ENCODE measurements at places on chromosomes 13 and 19.

GRCh38 chr19:48444129-48444935 lies 1.5 kb upstream of the GRWD1 start:
- DNase-seq, result peak; percentile 47

- no peak for DNase-seq
Observed at GRCh38 chr13:79445968-79446645, 34.8 kb upstream of the NDFIP2 start.

- no peak for DNase-seq
Observed at GRCh38 chr13:90717451-90717936, 630.0 kb upstream of the MIR17HG start.

- no peak for DNase-seq
Observed at GRCh38 chr19:4694211-4694987, 24.3 kb upstream of the MYDGF start.

- DNase-seq, result no peak
Observed at GRCh38 chr19:12544401-12544876, 6.8 kb downstream of the ZNF564 start.

- no peak for DNase-seq
Observed at GRCh38 chr13:102003848-102004570, 397.8 kb downstream of the FGF14 start.

- no peak for DNase-seq
Observed at GRCh38 chr13:110221406-110222117, 85.4 kb downstream of the COL4A1 start.

GRCh38 chr19:38635483-38636399 lies 11.7 kb upstream of the ACTN4 start:
- no peak for DNase-seq

GRCh38 chr13:106589716-106590115 lies 21.8 kb upstream of the ARGLU1 start:
- DNase-seq, result no peak

DNA sequence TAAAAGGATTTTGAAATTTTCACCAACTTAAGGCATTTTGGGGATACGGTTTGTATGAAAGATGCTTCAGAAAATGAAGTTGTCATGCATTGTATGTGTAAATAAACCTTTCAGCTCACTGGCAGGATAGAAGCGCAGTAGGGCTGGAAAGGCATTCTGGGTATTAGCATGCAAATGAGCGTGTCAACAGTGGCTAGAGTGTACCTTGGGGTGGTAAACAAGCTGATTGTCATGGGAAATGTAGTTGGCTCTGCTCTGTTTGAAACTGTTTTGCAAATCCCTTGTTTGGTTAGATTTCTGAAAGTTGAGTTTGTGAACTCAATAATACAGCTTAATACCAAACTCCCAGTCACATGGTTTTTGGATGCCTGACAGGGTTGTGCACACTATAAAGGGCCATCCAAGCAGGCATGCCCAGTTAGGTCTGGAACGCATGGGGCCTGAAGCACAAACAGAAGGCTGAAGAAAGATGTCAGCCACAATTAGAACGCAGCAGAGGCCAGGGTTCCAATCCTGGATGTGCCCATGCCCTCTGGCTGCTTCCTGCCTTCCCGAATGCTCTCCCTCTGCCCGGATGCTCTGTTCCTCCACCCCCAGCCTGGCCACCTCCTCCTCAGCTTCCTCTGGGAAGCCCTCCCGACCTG lies 14.6 kb downstream of the GSX1 start:
- DNase-seq, result peak; percentile 50

- DNase-seq, result no peak
Observed at GRCh38 chr13:50592412-50593155, 250.9 kb downstream of the DLEU7 start.

DNA sequence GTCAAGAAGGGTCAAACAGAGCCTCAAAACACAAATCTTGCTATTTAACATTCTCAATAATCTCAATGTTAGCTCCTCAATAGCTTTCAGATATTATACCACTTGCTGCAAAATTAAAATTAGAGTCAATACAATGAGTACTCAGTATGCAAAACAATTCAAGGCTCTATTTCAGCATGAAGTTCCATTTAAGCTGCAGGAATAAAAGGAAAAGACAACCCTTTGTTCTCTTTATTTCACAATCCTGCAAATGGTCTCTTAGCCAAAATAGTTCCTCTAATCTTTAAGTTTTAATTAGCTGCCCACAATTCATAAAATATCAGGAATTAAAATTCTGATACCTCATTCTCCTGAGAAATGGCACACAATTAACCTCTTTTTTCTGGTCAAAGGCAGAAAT lies 40.5 kb upstream of the DCT start:
- DNase-seq, result peak; percentile 56

DNA sequence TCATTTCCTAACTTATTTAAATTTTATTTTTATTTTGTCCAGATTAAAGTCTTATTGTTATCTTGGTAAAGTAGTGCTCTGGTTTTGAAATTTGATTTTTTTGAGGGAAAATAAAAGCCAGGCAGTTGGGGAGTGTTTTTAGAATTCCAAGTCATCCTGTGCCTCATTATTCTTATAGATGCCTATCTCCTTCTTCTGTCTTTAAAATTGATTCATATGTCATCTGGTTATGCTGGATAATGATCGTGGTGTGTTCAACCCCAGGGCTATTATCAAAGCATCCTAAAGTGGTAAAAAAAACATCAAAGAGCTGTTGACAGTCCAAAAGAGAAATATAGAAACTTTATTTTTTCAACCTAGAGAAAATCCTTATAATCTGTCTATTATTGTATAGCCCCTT lies 6.0 kb upstream of the FNDC3A start:
- no peak for DNase-seq

GRCh38 chr19:35782589-35782988 lies 7.2 kb downstream of the ARHGAP33 start:
- DNase-seq, result no peak

GRCh38 chr19:6219586-6220290 lies 60.0 kb downstream of the MLLT1 start:
- DNase-seq, result no peak

- DNase-seq, result no peak
Observed at GRCh38 chr13:114062754-114063153, 69.7 kb downstream of the RASA3 start.

GRCh38 chr13:79803989-79804388 lies 323.0 kb downstream of the NDFIP2 start:
- no peak for DNase-seq

DNA sequence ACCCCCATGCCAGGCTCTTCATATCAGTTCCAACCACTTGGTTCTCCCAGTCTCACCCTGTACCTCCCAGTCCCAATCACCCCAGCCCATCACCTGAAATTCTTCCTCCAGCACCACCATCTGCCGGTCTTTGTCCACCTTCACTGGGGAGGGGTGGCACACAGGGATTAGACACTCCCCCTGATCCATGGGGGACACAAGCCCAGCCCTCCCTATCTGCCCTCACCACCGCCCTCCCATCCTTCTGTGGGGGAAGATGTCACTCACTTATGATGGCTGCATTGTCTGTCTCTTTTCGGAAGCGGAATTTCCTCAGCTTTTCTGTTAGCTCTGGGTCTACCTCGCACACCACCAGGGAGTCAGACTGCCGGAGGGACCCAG lies 685 bp downstream of the GMFG start:
- DNase-seq, result no peak

GRCh38 chr19:5695649-5696195 lies 5.6 kb downstream of the RPL36 start:
- no peak for DNase-seq

GRCh38 chr19:51919606-51920005 lies 7.7 kb upstream of the ZNF613 start:
- DNase-seq, result no peak

- DNase-seq, result no peak
Observed at GRCh38 chr13:46521921-46522747, 30.8 kb upstream of the LRCH1 start.

DNA sequence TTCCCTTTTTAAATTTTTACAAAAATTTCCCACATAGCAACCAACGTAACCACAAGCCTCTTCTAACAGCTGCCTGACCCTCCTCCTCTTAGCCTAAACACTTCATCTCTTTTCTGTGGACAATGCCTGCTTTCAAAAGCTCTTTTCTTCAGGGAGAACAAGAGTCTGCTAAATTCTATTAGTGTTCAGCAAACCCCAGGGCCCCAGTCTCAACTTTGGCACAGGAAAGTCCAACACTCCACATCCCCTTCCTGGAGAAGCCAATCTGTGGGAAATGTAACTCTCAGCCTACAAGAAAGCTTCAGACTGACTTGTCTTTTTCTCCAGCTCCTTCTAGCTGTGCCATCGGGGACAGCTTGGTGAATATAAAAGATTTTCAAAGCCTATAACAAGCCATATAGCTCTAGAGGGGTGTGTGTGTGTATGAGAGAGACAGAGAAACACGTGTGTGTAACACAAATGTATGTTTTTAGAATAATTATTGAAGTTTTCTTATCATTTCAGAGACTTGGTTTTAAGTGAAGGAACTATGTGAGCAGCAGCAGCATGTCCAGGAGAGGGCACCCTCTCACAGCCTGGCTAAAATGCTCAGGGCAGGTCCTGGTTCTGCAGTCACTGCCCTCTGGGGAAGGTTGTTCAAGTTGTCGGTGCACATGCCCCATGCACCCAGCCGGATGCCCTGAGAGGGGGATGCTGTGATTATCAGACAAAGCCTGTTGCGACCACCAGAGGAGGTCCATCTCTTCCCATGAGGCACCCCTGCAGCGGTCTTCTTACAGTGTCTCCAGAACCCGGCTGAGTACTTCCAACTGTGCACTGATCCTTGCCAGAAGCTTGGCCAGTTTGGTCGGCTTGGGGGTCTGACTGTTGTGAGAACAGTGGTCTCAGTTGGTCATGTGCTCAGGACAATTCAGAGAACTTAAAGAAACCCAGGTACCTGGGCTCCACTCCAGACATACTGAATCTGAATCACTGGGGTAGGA lies 34.4 kb downstream of the CCDC70 start:
- peak; percentile 71 for DNase-seq

DNA sequence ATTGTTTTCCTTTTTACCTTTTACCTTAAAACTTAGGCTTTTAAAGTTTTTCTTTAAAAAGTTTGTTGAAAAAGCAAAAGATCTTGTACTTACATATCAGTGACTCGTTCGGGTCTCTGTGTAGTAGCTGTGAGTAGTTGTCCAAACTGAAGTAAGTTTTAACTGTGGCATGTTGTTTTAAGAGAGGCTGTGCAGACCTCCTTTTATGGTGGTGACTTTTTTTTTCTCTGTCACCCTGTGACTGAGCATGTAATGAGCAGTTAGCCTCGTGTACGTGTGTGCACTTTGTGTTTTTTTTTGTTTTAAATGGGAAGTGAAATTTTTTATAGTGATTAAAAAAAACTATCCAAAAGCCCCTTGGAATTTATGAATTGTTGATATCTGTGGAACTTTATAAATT lies at the start of gene GPR183:
TSS of gene GPR183 (minus strand) at position 153 of the 400 bp plus-strand sequence. CDS start 11,254 bp downstream, outside the sequence.
- no peak for DNase-seq

DNA sequence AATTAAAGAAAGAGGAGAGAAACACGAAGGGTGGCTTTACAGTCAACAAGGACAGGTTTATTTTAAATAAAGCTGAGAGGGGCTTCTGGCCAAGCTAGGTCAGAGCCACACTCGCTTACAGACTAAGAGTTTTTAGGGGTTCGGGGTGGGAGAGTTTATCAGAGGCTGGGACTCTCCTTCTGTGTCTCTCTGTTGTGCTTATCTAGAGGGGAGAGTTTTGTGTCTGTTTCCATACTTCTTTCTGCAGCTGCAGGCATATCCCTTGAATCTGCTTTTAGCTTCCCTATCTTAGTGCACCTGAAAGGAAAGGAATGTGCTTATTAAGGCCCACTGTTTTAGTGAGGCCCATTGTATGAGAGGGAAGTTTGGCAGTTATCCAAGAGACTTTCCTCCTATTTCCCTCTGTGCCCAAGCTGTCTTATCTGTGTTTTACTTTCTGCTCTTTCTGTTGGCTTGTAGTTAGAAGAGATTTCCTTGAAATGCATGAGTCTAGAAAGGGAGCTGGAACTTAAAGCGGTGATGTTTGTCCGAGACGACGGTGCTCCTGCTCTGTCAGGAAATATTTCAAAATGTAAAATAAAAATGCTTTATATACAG lies 275.3 kb downstream of the KCTD12 start:
- no peak for DNase-seq

DNA sequence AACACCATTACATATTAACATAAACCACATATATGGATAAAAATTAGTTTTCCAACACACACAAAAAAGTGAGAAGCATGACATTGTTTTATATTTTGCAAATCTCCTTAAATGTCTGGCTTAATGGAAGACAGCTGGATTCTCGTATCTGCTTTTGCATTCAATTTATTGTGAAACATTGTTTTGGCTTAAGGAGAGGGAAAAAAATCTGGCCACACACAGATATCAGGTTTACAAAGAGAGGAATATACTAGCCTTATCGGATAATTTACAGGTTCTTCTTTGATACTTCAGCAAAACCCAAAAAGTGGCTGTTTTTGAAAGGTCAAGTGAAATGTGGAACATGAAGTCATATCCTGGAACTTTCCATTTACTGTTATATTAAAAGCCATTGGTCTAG lies 523.5 kb upstream of the ARGLU1 start:
- no peak for DNase-seq

GRCh38 chr13:20401531-20401930 lies 124.1 kb downstream of the CRYL1 start:
- no peak for DNase-seq

DNA sequence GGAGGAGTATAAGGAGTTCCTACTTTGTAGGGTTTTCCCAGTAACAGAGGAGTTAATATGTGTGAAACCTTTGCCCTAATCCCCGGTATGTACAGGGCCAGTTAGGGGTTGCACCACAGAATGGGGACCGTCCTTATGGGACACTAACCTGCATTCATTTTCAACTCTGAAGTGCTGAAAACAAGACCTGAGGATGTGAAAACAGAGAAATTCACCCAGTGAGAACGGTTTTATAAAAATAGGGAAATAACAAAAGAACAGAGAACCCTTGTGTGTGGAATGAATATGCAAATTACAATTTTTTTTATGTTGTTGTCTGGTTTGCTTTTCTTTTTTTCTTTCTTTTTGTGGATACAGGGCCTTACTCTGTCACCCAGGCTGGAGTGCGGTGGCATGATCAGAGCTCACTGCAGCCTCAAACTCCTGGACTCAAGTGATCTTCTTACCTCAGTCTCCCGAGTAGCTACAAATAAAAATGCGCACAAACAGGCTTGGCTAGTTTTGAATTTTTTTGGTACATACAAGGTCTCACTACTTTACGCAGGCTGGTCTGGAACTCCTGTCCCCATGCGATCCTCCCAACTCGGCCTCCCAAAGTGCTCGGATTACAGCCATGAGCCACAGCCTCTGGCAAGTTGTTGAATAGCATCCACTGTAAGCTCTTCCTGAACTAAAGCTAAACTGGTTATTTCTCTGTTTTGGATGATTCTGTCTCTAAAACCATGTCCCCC lies 10.6 kb downstream of the CLC start:
- DNase-seq, result no peak

Data from NCI-H526 (cell line).